ENCODE measurements at places on chromosomes 11 and 22. TPM values are rescaled to one million over a fixed set of nuclear protein-coding genes. Genes with fewer than 3 reads are reported as not detected.

MS4A1 gene
- total RNA-seq, result not detected

SCN3B gene
- 0.21 TPM for total RNA-seq

NF2 gene
- total RNA-seq, result 39.0 TPM

UPB1 gene
- 0.44 TPM for total RNA-seq

DTX4 gene
- total RNA-seq, result 17.7 TPM

GP1BB gene
- total RNA-seq, result 3.3 TPM

CARD18 gene
- total RNA-seq, result not detected

KCNQ1OT1 gene
- total RNA-seq, result 6.3 TPM

ACR gene
- total RNA-seq, result not detected

RAG1 gene
- total RNA-seq, result 0.39 TPM

PATE4 gene
- total RNA-seq, result not detected

DNA sequence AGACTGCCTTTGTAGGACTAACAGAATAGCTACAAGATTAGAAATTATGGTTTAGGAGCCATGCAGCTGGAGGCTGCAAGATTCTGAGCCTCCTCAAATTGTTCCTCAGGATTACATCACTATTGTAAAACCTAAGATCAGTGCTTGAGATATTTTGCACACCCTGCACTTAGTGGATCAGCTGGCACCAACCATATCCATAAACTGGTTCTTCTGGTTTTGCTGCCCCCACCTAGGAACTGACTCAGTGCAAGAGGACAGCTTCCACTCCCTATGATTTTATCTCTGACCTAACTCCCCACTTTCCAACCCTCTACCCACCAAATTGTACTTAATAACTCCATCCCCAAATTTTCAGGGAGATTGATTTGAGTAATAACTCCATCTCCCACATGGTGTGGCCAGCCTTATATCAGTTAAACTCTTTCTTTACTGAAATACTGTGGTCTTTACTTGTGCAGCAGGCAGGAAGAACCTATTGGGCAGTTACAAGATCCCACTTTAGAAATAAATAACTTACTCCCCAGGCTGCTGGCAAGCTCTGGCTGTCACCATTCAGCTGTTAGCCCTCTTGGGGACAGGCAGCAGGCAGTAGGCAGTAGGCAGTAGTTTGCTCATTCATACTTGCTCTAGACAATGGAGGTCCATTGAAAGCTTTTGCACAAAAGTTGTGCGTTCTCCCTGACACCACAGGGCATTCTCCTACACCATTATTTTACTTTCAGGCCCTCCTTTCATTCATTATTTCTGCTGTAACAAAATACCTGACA, 119.0 kb downstream of the SLC17A6 start:
- H3K4me1 ChIP-seq, result no peaks in the 10 kb centered on the region
- no peaks in the 10 kb centered on the region for H3K27me3 ChIP-seq
- H3K36me3 ChIP-seq, result no peaks in the 10 kb centered on the region
- DNase-seq, result no peak
- H3K4me3 ChIP-seq, result no peak overlapping the region

GRCh38 chr11:119356349-119357031, 10.0 kb upstream of the MFRP start:
- H3K4me3 ChIP-seq, result peak overlapping the region; percentile 39
- peak; percentile 80 for DNase-seq
- H3K36me3 ChIP-seq, result peaks cover 29% of the 10 kb centered on the region
- peak overlapping the region; percentile 28 for H3K27ac ChIP-seq
- H3K27me3 ChIP-seq, result no peaks in the 10 kb centered on the region
- no peaks in the 10 kb centered on the region for H3K4me1 ChIP-seq

- no peak overlapping the region for H3K4me3 ChIP-seq
- no peaks in the 10 kb centered on the region for H3K4me1 ChIP-seq
- no peaks in the 10 kb centered on the region for H3K36me3 ChIP-seq
- no peak overlapping the region for H3K27ac ChIP-seq
Observed at GRCh38 chr11:98568013-98568412, 452.7 kb upstream of the CNTN5 start.

DNA sequence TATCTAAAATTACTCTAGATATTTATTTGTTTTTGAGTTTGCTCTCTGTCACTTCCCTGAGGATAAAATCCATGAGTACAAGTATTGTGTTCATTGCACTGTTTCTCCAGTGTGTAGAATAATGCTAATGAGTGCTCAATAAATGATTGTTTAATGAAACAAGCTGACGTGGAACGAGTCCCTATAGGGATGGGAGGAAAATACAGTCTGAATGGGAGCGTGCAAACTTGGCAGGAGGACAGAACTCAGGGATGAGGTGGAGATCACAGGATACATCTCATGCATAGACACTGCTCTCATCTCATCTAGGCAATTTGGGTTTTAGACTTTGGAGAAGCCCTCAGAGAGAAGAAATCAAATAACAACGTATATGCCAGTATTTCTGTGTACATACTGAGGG, 58.4 kb upstream of the ZC3H12C start:
- H3K4me1 ChIP-seq, result no peaks in the 10 kb centered on the region
- H3K36me3 ChIP-seq, result no peaks in the 10 kb centered on the region
- no peak for DNase-seq
- H3K4me3 ChIP-seq, result no peak overlapping the region

DNA sequence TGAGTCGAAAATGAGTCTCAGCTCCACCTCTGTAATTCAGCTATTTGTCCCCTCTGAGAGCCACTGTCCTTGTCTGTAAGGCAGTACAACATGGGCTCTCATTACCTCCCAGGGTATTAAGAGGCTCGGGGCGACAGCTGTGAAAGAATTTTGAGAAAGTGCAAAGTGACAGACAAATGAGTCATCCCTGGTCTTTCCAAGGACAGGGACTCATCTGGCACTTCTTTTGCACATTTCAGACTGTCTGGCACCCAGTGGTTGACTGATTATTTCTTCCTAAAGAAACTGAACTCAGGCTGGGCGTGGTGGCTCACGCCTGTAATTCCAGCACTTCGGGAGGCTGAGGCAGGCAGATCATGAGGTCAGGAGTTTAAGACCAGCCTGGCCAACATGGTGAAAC, 62.1 kb upstream of the ARFGAP3 start:
- no peak for DNase-seq
- H3K27ac ChIP-seq, result no peak overlapping the region
- H3K36me3 ChIP-seq, result no peaks in the 10 kb centered on the region

DNA sequence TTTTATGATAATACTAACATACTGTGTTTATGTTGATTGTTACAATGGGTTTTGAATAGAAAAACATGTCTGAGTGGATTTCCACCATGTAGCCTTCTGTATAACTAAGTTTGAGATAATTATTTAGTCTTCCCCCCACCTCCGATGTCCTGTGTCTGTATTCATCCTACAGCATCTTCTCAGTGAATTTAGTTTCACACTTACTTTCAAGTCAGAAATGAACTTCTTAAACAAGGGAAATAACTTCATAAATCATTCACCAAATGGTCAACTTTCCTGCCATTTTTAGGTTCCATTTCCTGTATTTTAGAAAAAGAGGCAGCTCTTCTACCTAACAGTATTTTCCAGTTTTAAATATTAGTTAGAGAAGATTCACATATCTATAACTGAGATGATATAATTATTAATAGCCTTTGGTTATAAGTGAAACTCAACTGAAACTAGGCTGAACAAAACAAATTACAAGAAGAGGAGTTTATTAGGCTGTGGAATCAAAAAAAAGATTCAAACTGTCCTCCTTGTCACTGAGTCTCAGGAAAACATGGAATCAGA, 3.5 kb downstream of the OR51B5 start:
- no peak overlapping the region for H3K27ac ChIP-seq
- no peaks in the 10 kb centered on the region for H3K27me3 ChIP-seq
- H3K36me3 ChIP-seq, result no peaks in the 10 kb centered on the region
- no peak for DNase-seq

DNA sequence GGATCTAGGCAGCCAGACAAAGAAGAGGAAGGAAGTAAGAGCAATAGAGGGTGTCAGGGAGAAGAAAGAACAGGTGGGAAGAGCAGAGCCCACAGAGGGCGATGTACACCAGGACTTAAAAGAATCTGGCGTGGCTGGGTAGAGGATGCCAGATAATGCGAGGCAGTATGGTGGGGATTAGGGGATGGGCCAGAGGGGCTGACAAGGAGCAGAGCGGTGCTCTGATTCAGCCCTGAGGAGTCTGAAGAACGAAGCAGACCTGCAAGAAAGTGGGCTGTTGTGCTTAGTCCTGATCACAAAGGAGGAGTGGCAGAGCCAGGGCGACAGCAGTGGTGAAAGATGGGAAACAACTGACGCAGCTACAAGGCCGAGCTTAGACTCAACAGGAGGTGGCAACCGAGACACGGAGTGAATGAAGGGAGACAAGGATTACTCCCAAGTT, 163.7 kb downstream of the LARGE1 start:
- no peak overlapping the region for H3K27ac ChIP-seq
- H3K27me3 ChIP-seq, result no peaks in the 10 kb centered on the region
- H3K4me3 ChIP-seq, result no peak overlapping the region
- no peaks in the 10 kb centered on the region for H3K36me3 ChIP-seq
- DNase-seq, result no peak

DNA sequence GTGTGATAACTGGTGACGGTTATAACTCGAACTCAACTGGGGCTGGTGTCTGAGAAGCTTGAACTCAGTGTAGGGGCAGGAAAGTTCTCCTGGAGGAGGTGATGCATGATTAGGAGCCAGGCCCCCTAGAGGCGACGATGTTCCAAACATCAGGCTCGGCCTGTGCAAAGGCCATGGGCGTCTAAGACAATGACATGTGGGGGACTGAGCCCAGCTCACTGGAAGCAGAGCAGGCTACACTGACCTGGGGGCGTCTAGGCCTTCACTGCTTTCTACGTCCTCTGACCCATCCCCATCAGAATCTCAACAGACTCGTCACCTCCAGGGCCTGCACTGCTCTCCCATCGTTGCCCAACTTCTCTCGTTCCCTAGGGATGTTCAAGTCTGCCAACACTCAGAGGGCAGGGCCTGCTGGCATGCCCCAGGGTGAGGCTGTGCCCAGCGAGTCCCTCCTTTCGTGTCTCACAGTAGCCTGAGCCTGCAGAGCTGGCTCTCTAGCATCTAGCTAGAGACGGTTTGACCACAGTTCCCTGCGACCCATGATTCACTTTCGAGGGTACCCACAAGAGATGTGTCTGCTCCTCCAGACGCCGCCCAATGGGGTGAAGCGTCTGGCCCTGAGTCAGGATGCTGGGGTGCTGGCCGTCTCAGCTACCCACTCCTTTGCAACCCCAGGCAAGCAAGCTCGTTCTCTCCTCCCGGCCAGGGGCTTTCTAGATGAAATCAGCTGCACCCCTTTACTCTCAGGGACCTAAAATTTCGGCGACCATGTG, 1.1 kb upstream of the ATG16L2 start:
- peak overlapping the region; percentile 71 for H3K4me3 ChIP-seq
- H3K27ac ChIP-seq, result peak overlapping the region; percentile 95
- no peak for DNase-seq

GRCh38 chr11:34480314-34480713, 33.3 kb downstream of the ELF5 start:
- no peaks in the 10 kb centered on the region for H3K27me3 ChIP-seq
- DNase-seq, result no peak
- no peak overlapping the region for H3K27ac ChIP-seq

- no peak for DNase-seq
- no peak overlapping the region for H3K27ac ChIP-seq
- no peaks in the 10 kb centered on the region for H3K4me1 ChIP-seq
- no peaks in the 10 kb centered on the region for H3K36me3 ChIP-seq
- no peaks in the 10 kb centered on the region for H3K27me3 ChIP-seq
- no peak overlapping the region for H3K4me3 ChIP-seq
Observed at GRCh38 chr11:23759489-23759888, 737.4 kb upstream of the LUZP2 start.

DNA sequence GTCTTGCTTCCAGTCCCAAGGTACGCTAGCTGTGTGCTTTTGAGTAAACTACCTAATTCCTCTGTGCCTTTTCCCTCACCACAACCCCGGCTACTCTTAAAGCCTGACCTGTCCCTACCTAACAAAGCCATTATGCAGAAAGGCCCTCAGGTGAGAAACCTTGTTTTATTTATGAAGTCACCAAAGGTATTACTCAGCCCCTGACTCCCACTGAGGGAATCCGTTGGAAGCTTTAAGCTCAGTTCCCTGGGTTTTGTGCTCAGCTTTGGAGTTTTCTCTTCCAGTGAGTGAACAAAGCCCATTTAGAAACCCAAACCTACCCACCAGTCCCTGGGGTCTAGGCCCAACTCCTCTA, 90.9 kb downstream of the APIP start:
- no peaks in the 10 kb centered on the region for H3K27me3 ChIP-seq
- no peaks in the 10 kb centered on the region for H3K4me1 ChIP-seq
- H3K4me3 ChIP-seq, result no peak overlapping the region
- no peak for DNase-seq

GRCh38 chr11:115920092-115920461, 415.9 kb upstream of the CADM1 start:
- no peaks in the 10 kb centered on the region for H3K36me3 ChIP-seq
- H3K4me3 ChIP-seq, result no peak overlapping the region
- DNase-seq, result no peak
- H3K27me3 ChIP-seq, result no peaks in the 10 kb centered on the region

- H3K36me3 ChIP-seq, result no peaks in the 10 kb centered on the region
- no peak overlapping the region for H3K4me3 ChIP-seq
- H3K27me3 ChIP-seq, result no peaks in the 10 kb centered on the region
Observed at GRCh38 chr11:28009388-28009787, 98.6 kb downstream of the KIF18A start.

DNA sequence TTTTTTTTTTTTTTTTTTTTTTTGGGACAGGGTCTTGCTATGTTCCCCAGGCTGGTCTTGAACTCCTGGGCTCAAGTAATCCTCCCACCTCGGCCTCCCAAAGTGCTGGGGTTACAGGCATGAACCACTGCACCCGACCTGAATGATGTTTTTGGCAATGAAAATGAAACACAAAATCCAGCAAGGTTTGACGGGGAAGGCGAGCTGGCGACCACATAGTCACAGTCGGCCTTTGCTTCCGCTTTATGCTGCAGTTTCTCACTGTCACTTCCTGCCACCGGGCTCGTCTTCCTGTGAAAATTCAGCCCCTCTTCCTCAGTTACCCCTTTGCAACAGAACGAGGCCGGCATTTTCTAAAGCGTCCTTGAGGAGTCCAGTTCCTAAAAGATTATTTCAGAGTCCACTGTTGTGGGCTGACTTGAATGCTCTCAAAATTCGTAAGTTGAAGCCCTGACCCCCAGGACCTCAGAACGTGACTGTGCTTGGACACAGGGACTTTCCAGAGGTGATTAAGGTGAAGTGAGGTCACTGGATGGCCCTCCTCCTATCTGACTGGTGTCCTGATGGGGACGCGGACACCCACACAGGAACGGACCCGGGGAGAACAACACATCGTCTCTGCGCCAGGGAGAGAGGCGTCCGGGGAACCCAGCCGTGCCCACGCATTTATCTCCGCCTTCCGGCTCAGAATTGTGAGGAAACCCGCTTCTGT, 2.9 kb upstream of the BID start:
- H3K4me1 ChIP-seq, result peaks cover 38% of the 10 kb centered on the region
- no peak overlapping the region for H3K4me3 ChIP-seq
- H3K27ac ChIP-seq, result peak overlapping the region; percentile 36
- no peak for DNase-seq

DNA sequence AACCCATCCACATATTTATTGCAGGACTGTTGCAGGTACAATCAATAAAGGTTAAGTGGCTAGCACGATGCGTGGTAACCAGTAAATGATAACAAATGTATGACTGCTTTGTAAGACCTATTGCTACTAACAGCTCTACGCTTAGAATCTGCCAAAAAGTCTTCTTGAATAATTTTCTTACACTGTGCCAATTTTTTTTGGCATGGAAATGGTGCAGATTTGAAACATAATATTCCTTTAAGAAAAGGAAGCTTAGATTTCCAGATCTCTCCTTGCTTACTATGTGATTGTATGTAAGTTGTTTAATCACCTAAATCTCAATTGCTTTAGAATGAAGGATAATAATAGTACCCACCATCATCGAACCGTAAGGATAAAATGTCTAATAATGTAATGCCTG, 192.0 kb downstream of the LRRC4C start:
- H3K27ac ChIP-seq, result no peak overlapping the region
- H3K36me3 ChIP-seq, result no peaks in the 10 kb centered on the region
- H3K27me3 ChIP-seq, result no peaks in the 10 kb centered on the region
- no peak for DNase-seq
